ENCODE measurements at places on chromosomes 4 and X.
A peak's percentile ranks its signal among the peaks of the same experiment; 100 is the strongest.

DNA sequence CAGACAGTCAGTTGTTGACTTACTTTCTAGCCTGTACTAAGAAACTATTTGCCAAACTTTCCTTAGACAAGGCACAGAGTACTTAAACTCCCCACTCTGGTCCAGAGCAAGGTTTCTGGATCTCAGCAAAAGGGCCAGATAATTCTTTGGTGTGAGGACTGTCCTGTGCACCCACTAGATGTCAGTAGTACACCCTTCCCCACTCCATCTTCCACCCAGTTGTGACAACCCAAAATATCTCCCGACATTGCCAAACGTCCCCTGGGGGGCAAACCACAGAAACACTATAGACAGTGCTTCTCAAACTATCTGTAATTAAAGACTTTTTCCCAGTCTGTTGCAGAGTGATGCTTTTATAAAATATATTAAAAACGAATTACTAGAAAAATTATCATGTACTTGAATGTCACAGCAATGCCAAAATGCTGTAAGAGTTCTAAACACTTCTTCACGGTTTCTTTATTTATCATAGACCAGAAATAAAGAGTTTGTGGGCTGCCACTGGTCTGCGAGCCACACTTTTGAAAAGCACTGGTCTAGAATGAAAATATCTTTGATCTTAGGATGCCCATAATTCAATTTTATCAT, 203.5 kb downstream of the PRDM5 start:
- no peak for DNase-seq

- no peak for DNase-seq
These were observed 52.2 kb downstream of the CXorf49B start for GRCh38 chrX:71815121-71815905.

GRCh38 chr4:173543266-173543665, 13.2 kb upstream of the HAND2 start:
- no peak for DNase-seq

GRCh38 chrX:15686818-15687685, 22.4 kb upstream of the CLTRN start:
- peak; percentile 11 for DNase-seq

- DNase-seq = no peak
These were observed 39.5 kb upstream of the ZNF330 start for GRCh38 chr4:141180991-141181761.

DNA sequence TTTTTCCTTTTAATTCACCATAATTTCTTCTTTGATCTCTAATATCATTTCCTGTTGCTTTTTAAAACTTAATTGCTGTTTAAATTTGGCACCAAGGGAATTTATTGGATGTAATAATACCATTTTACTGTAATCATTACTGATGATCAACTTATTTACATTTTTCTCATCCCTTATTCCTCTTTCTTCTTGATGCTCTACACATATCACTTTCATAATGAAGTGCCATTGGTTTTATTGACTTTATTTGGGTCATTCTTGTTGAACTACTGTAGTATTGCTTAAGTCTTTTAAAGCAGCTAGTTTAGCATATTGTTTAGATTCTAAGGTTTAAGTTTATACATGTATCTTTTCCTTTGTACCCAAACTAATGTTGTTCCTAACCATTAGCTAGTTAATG, 130.7 kb downstream of the SLC4A4 start:
- DNase-seq = no peak

- DNase-seq = no peak
These were observed 102.0 kb upstream of the SH3RF1 start for GRCh38 chr4:169372791-169373190.

GRCh38 chrX:153941336-153942252, 2.8 kb downstream of the RENBP start:
- no peak for DNase-seq

- no peak for DNase-seq
These were observed 90.3 kb downstream of the ANTXR2 start for GRCh38 chr4:79982601-79983322.

GRCh38 chr4:3276986-3277385, 15.8 kb upstream of the RGS12 start:
- DNase-seq = no peak

GRCh38 chrX:5068550-5068949, 1160.1 kb downstream of the NLGN4X start:
- no peak for DNase-seq

DNA sequence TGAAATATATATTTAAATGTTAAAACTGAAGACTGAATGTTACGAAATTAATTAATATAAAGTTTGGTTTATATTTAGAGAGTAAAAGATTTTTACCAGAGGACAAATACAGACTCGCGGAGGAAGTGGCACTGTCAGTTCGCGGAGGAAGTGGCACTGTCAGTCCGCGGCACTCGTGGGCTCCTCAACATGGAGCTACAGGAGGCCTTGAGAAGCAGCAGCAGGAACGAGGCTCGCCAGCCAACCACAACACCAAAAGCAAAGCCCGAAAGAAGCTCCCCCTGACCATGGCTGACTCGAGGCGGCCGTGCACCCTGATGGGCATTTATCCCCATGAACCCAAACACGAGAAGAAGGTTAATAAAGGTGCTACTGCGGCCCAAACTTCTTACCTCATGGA, 125.3 kb upstream of the PABPC4L start:
- DNase-seq = no peak

GRCh38 chrX:132114607-132115006, 13.2 kb downstream of the FRMD7 start:
- no peak for DNase-seq

GRCh38 chrX:72276478-72276953, 532 bp downstream of the RPS4X start:
- DNase-seq = no peak

GRCh38 chr4:110270492-110271197, 72.2 kb upstream of the ELOVL6 start:
- DNase-seq = peak; percentile 8

DNA sequence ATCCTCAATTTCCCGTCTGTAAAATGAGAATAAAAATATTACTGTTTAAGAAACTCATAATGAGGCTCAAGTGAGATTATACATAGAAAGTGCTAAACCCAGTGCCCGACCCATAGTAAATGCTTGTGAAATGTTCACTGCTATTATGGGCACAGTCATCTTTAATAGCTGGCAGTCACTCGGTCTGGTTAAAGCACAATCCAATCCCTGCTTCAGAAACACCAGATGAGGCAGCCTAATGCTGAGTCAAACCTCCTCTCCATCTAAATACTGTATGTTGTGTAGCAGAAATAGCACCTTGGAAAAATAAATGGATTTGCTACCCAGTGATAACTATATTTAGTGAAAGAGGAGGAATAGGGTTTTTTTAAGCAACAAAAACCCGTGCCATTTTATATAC, 14.5 kb downstream of the EVC2 start:
- no peak for DNase-seq

DNA sequence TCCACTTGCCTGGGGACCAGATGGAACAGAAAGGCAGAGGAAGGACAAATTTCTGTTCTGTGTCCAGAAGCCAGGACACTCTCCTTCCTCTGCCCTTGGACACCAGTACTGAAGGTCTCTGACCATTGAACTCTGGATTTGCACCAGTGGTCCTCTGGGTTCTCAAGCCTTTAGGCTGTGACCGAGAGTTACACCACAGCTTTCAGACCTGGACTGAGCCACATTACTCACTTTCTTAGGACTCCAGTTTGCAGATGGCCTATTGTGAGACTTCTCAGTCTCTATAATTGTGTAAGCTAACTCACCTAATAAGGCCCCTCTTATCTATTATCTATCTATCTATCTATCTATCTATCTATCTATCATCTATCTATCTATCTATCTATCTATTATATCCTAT, 295.3 kb upstream of the GALNTL6 start:
- no peak for DNase-seq

- DNase-seq = no peak
These were observed 30.4 kb downstream of the ACOX3 start for GRCh38 chr4:8410066-8410625.

GRCh38 chr4:150286656-150287055, 208.4 kb downstream of the DCLK2 start:
- DNase-seq = no peak

DNA sequence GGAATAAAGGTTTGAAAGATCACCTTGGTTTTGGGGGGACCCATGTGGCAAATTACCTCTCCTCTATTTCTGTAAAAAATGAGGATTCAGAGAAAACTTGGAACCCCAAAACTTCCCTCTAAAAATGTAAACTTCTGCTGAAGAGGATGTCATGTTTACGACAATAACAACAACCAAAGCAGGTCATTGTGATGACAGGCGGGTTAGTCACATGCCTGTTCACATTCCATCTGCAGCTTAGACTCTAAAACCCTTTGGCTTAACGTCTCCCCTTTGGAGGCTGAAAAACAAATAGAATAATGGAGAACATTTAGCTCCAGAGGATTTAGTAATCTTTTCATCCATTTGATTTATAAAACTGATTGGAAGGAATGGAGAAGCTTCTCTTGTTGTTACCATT, 75.0 kb upstream of the FAM9C start:
- DNase-seq = no peak

DNA sequence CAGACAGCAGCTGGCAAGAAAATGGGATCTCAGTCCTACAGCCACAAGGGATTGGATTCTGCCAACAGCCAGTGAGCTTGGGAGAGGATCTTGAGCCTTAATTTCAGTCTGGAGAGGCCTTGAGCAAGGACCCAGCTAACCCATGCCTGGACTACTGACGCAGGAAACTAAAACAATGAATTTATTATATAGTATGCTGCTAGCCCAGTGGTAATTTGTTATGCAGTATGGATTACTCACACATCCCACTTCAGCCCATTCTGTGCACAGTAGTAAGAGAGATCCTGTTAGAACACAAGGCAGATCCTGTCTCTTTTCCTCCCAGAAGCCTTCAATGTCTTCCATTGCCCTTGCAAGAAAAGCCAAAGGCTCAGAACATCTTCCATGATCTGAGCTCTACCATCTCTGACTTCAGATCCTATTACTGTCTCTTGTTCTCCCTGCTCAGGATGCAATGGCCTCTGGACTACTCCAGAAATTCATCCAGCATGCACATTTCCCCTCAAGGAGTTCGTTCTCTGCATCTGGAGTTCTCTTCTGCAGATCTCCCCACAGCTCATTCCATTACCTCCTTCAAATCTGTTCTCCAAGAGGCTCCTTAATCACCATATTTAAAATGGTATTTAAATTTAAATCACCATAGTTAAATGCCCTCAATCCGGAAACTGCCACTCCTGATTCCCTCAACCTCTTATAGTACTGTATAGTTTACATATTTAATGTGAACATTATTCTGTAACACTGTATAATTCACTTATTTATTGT, 27.6 kb downstream of the SMIM20 start:
- no peak for DNase-seq

- DNase-seq = no peak
These were observed 1.2 kb downstream of the ATP11C start for GRCh38 chrX:139931646-139932072.
